ENCODE measurements at places on chromosomes 2 and 18.

- DNase-seq, result no peak
Observed at GRCh38 chr2:60295636-60295962, 257.9 kb downstream of the BCL11A start.

GRCh38 chr2:158740621-158741020 is 54.5 kb upstream of the DAPL1 start:
- DNase-seq, result no peak

- DNase-seq, result no peak
Observed at GRCh38 chr18:51561821-51562220, 364.3 kb upstream of the MEX3C start.

GRCh38 chr2:186884587-186884986 is 35.6 kb upstream of the ZSWIM2 start:
- no peak for DNase-seq

- DNase-seq, result no peak
Observed at GRCh38 chr18:55461848-55462247, 126.1 kb downstream of the TCF4 start.

DNA sequence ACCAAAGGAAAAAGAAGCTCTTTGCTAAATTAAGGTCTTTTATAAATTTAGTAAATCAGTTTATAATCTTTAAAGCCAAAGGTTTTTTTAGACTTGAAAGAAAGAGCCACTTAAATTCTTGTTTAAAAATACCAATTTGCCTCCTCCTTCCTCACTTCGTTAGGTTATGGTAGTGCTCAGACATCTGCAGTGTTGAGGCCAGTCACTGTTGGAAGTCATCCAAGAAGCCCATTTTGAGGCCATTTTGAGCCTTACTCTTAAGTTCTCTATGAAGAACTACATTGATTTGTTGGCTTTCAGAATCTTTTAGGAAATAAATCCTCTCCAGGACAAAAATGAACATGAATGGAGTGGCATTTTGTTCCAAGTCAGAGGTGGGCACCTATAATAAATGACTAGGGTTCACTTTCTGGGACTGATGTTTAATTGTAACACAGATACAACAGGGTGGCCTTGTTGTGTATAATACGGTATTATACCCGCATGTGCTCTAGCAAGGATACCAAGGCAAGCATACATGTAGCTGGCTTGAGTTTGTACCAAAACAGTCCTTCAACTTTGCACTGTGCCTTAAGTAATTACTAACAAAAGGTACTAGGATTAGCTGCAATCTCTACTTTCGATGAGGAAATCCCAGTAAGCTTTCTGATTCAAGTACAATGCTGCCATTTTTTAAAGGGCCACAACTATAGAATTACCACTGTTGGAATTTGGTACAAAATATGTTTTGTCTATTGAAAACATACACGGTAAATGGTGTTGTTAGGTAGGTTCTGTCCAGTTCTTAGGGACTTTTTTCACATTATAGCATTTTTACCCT is 22.8 kb downstream of the SLC66A3 start:
- DNase-seq, result no peak

- no peak for DNase-seq
Observed at GRCh38 chr2:159012142-159012541, 43.7 kb downstream of the TANC1 start.

- no peak for DNase-seq
Observed at GRCh38 chr2:135832891-135833290, 4.1 kb downstream of the LCT start.

Data from stimulated activated CD8-positive, alpha-beta memory T cell treated with anti-CD3 and anti-CD28 coated beads, Interleukin-7, amount 100 ng/mL, for 24 hours (primary cell).